GM06990 (cell line): ENCODE measurements at places on chromosomes 7 and 10.

DNA sequence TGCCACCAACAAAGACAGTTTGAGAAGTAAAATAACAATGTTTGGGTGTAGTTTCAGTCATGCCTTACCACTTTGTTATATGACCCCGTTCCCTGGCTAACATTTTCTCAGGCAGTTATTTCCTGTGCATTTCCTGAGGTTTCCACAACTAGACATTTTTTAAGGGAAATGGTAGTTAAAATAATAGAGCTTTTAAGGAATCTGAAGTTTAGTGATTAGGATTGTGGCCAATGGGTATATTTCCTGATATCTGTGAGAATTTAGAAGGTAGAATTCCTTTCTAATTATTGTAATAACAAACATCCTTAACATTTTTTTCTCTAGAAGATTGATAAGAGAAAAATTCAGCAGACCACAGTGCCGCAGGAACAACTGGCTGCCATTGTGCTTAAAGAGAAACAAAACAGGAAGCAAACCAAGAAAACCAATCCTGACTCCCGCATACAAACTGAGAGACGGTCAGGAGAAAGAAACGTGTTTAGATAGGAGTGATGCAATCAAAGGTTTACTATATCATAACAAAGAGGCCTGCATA is 193.6 kb downstream of the MBL2 start:
- no peak for DNase-seq

- no peak for DNase-seq
Measured at GRCh38 chr10:97949462-97949861, 81.0 kb downstream of the CRTAC1 start.

DNA sequence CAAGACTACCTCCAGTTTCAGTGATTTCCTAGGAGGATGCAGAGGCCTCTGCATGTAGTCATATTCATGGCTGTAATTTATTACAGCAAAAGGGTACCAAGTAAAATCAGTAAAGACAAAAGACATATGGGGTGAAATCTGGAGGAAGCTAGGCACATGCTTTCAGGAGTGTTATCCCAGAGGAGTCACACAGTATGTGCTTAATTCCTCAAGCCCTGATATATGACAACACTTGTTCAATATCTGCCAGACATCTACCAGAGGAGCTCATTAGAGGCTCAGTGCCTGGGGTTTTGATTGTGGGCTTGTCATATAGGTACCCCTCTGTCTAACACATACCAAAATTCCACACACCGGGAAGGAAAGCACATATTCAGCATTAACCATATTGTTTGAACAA is 283.8 kb downstream of the CXCL12 start:
- no peak for DNase-seq

DNA sequence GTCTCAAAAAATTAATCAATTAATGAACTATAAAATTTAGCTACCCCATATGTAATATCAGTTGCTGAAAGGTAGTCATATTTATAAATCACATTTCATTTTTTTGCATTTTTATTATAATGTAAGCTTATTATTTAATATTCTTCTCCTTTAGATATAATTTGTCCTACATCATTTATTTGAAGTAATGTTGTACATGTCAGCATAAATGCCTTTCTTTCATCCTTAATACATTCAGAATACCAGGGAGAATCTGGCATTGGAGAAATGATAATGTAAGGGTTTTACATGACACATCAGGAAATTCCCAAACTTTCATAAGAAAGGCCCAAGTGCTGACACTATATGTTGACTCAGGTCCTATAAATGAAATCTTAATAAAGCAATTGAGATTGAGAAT is 742.1 kb downstream of the CNTNAP2 start:
- no peak for DNase-seq

- peak; percentile 64 for DNase-seq
Measured at GRCh38 chr10:77877441-77878344, 48.9 kb downstream of the DLG5 start.

DNA sequence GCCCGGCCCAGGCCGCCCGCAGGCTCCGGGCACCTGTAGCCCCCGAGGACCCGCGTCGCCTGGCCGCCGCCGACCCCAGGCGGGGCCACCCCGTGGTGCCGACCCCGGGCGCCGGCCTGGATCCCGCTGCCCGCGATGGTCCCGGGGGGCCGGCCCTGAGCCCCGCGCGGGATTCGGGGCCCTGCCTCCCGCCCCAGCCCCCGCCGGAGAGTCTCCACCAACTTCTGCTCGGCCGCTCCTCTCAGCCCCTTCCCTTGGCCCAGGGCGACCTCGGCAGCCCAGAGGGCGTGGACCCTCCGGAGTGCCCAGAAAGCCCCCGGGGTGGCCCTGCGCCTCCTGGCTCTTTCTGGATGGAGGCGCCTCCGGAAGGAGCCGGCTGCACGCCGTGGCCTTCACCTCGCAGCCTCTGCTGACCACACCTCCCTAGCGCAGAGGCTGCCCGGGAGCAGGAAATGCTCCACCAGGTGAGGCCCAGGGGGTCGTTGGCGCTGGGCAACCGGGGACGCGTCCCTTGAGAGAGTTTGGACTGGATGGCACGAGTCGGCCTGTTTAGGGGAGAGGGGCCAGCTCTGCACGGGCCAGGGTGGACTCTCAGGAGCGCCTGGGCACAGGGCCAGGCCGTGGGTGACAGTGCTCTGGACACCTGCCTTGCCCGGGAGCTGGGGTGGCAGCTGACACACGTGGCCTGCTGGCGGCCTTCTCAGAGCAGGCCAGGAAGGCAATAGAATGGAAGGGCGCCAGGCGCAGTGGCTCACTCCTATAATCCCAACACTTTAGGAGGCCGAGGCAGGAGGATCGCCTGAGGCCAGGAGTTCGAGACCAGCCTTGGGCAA is 529 bp downstream of the ZNF853 start:
- no peak for DNase-seq

DNA sequence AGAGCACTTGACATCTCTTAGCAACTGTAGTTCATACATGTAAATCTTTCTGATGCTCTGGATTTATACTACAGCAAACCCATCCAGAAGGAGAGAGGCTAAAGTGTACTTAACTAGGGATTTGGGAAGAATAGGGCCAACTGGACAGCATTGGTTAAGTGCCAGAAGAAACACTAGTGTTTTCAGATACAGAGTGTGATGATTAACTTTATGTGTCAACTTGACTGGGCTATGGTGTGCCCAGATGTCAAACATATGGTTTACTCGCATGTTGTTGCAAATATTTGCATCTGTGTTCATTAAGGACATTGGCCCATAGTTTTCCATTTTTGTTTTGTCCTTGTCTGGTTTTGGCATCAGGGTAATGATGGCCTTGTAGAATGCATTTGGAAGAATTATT is 384.7 kb upstream of the KCND2 start:
- DNase-seq = no peak
